NCI-H774 (cell line): ENCODE measurements at places on chromosomes 2 and 18.

- no peak for DNase-seq
These were observed 60.4 kb downstream of the GALNT1 start for GRCh38 chr18:35641916-35642315.

GRCh38 chr2:96874198-96874831, 4.4 kb upstream of the SEMA4C start:
- no peak for DNase-seq

GRCh38 chr2:17976871-17977746, 98.6 kb downstream of the KCNS3 start:
- no peak for DNase-seq

DNA sequence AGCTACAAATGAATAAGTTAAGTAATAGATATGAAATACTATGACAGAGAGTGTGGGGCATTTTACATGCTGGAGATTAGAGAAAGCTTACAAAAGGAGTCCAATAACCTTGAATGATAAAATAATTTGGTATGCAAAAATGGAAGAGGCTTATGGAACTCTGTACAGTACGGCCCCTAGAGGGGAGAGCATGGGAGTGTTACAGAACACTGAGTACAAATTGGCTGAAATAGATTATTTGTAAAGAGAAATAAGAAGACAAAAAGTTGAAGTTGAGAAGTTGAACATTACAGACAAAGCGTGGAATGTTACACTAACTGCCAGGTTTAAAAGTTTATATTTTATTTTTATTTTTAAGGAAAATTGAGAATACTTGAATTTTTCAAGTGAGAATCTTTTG, 192.1 kb upstream of the DOK6 start:
- DNase-seq: no peak

GRCh38 chr2:60899230-60899891, 18.0 kb downstream of the REL start:
- no peak for DNase-seq

- DNase-seq: no peak
These were observed 43.0 kb downstream of the FIGN start for GRCh38 chr2:163692611-163693482.

DNA sequence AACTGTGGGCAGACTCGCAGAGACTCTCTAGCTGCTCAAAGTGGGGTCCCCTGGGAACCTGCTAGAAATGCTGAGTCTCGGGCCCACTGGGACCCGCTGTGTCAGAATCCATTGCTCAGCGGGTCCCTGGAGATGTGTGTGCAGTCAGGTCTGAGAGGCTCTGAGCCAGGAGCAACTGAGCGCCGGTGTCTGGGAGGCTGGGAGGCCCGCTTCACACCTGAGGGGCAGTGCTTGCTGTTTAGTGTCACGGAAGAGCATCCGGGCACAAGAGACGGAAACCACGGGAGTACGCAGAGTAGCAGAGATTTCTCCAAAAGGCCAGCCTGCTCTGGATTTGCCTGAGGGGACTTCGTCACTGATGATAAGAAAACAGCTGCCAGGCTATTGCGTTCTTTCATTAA, 70.1 kb downstream of the EDAR start:
- no peak for DNase-seq

DNA sequence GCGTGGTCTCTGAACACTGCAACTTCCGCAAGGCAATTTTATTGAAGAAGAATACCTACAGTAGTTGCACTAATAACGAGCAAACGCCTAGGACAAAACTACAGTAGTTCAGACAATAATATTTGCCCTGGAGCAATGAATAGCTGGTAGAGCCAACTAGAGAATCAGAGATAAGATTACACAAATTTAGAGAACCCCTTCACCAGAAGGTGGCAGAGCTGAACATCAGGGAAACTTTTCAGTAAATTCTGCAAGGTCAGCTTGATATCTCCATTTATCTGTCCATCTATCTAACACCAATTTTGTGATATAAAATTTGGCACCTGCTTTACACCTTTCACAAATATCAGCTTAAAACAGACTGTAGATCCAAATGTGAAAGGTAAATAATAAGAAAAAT, 43.8 kb downstream of the CDH19 start:
- DNase-seq: no peak

DNA sequence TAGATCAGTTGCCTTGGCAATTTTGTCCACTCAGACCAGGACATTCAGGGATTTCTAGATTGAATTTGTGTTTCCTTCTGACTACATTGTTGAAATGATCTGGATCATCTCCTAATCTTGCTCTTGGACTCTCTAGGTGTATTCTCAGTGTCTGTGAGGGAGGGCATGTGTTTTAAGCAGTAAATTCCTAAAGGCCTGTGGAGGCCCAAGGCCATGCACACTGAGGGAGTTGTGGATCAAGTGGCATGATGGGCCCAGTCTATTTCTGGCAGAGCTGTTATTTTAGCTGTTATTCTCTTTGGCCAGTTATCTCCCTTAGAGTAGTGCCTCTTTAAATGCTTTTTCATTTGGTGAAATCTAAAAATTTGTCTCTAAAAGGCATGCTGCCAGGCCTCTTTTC, 144.9 kb downstream of the RPIA start:
- no peak for DNase-seq

DNA sequence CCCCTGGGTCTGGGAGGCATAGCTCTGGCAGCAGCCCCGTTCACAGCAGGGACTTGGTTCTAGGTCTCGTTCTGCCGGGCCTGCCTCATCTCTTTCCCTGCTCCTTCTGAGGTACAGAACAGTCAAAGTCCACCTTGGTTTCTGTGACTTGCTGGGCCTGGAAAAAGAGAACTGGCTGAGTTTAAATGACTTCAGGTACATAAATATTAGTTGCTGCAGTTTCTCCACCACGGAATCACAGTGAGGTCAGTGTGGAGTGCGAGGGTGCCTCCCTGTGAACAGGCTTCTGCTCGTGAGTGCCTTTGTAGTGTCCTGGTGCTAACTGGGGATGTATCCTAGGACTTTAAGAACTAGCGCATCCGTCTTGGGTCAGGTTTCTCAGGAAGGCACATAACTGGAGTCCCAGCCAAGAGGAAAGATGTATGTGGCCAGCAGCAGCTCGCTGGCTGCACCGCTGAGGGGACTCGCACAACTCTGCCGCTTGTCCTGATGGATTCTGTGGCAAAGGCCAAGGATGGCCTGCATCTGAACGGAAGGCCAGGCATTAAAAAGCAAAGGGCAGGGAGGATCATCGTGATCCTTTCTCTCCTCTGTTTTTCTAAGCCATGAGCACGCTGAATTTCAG, 188.6 kb downstream of the SH3RF3 start:
- DNase-seq: no peak

DNA sequence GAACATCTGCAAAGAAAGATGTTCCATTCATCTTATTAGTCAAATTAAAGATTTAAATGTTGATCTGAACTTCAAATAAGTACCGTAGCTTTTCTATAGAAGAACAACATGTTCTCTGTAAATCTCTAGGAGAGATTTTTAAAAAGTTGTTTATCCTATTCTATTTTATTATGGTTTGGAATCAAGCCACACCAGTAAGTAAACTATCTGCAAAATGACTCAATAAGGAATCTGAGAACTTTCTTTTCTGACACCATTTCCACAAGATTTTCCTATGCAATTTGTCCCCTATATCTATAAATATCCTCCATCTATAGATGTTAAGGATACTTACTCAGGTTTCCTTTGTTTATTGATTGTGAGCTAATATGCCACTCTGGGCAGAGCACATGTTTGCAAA, 736.6 kb downstream of the CBLN2 start:
- DNase-seq: no peak

- no peak for DNase-seq
These were observed 203.5 kb upstream of the NABP1 start for GRCh38 chr2:191474464-191474863.

GRCh38 chr2:9097239-9097638, 93.8 kb upstream of the MBOAT2 start:
- DNase-seq: no peak

- no peak for DNase-seq
These were observed 138.3 kb upstream of the ID2 start for GRCh38 chr2:8543383-8544170.

DNA sequence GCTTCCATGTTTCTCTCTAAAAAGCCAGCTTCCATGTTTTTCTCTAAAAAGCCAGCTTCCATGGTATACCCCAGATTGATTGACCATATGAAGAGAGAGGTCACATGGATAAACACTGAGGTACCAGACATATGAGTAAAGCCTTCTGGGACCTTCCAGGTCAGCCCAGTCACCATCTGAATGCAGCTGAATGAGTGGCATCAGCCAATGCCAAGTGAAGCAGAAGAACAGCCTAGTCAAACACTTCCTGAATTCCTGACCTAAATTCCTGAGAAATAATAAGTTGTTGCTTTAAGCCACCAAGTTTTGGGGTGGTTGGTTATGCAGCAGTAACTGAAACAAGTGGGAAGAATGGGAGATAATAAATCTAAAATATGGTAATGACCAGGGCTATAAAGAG, 5.7 kb upstream of the ALS2 start:
- no peak for DNase-seq

DNA sequence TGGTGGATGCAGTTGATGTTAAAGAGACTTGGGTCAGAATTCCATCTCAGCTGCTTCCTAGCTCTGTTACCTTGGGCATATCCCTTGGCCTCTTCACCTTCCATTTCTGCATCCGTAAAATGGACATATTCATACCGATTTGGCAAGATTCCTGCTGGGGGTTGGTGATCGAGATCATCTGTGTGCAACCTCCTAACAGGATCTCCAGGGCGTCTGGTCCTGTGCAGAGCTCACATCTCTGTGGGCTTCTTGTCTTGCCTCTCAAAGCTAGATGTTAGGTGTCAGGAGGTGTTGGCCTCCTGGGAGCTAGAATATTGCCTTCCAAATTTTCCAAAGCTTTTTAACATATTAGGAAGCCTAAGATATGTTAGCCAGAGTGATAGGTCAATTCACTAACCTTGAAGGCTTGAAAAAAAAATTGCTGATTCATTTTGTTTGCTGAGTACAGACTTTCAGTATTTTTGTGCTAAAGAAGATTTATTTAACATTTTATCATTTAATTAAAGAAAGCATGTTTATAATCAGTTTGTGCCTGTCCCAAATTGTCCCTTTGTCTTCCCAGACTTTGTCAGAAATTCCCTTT, 69.7 kb upstream of the ZNF516 start:
- no peak for DNase-seq

DNA sequence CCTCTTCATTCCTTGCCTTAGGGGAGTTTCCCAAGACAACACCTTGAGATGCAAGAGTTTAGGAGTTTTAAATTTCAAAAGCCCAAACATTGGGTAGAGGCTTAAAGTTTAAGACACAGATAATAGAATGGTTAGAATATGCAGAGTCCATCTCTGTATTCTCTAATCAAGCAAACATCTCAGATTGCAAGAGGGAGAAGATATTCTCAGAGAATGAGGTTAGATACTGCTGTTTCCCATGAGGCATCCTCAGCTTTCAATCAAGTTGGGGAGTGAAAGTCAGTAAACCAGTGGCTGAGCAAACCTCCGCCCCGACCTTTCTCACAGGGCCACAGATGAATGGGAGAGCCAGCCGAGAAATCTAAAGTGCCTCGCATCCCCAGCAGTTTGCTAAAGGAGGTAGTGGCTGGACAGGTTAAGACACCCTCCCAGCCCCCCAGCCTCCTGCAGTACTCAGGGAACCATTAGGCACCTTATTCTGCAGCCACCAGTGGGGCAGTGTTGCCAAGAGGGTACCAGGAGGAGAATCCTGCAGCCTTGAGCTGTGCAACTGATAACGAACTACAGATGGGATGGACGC, 30.0 kb downstream of the FBXO36 start:
- DNase-seq: no peak

- DNase-seq: no peak
These were observed 82.6 kb upstream of the RGPD5 start for GRCh38 chr2:109711230-109712122.

DNA sequence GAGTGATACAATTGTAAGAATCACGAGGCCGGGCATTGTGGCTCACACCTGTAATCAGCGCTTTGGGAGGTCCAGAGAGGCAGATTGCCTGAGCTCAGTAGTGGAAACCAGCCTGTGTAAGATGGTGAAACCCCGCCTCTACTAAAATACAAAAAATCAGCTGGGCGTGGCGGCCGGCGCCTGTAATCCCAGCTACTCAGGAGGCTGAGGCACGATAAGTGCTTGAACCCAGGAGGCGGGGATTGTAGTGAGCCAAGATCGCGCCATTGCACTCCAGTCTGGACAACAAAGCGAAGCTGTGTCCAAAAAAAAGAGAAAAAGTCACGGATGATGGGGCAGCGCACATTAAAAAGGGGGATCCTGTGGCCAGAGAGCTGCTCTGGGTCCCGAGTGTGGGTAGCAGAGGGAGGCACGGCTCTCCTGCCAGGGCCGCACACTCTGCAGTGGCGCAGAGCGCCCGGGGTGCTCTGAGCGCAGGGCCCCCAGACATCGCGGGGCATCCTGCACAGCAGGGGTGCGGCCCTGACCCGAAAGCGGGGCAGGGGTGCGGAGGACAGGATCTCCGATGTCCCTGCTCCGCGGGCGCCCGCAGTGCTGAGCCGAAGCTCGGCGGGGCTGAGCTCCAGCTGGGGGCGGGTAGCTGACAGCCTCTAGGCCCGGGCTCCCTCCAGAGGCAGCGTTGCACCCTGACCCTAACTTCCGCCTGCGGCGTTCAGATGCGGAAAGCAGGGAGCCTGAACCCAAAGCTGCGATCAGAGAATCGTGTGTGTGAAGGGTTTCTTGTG, 30.4 kb upstream of the RAB6D start:
- DNase-seq: no peak

DNA sequence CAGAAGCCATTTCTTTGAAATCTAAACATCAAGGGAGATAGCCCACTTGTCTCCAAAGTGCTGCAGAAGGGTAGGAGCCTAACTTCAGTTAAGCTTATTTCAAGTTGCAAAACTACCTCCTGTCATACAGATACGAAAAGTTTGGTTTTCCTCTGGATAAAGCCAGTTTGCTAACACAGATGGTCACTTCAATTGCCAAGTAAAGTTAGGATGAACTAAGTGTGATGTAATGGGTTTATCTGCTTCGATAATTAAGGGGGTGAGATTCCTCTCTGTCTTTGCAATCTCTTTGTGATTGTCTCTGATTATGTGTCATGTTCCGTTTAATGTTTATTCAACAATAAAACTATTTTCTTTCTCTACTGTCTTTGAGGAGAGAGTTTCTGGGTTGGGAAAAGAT, 156.4 kb downstream of the SLC39A10 start:
- no peak for DNase-seq

DNA sequence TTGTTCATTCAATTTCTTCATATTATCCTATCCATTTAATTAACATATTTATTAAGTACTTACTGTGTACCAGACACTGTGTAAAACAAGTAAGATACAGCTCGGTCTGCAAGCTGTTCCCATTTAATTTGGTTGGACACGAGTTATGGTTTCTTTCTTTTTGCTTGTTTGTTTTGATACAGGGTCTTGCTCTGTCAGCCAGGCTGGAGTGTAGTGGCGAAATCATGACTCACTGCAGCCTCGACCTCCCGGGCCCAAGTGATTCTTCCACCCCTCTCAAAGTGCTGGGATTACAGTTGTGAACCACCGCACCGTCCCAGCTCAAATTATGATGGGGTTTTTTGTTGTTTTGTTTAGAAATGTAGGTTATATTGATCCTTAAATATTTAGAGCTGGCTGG, 9.0 kb downstream of the CYBRD1 start:
- no peak for DNase-seq

GRCh38 chr2:19360966-19361321, 2.5 kb upstream of the OSR1 start:
- DNase-seq: no peak
